ENCODE measurements at places on chromosomes 1 and 21.
A peak's percentile ranks its signal among the peaks of the same experiment; 100 is the strongest.

GRCh38 chr21:39003982-39004633 lies 179.1 kb downstream of the PSMG1 start:
- no peak for DNase-seq

GRCh38 chr1:170594066-170594626 lies 62.2 kb downstream of the GORAB start:
- no peak for DNase-seq

GRCh38 chr1:46039571-46040052 lies 92.8 kb downstream of the PIK3R3 start:
- no peak for DNase-seq

DNA sequence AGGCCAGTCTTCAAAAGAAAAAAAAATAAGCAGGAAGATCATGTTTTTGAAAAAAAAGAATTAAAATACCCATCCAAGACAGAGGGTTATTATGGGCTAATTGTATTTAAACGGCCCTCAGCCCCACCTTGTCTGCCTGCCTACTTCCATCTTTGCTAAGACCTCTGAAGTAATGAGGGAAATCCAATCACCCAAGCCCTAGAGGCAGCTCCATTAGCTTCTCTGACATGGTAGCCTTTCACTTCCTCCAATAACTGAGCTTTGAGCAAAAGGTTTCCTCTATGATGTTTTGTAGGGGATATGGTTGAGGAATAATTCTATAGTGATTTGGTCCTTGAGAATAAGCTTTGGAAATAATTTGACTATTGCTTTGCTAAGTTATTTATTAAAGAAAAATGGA lies 178.2 kb upstream of the SGIP1 start:
- no peak for DNase-seq

DNA sequence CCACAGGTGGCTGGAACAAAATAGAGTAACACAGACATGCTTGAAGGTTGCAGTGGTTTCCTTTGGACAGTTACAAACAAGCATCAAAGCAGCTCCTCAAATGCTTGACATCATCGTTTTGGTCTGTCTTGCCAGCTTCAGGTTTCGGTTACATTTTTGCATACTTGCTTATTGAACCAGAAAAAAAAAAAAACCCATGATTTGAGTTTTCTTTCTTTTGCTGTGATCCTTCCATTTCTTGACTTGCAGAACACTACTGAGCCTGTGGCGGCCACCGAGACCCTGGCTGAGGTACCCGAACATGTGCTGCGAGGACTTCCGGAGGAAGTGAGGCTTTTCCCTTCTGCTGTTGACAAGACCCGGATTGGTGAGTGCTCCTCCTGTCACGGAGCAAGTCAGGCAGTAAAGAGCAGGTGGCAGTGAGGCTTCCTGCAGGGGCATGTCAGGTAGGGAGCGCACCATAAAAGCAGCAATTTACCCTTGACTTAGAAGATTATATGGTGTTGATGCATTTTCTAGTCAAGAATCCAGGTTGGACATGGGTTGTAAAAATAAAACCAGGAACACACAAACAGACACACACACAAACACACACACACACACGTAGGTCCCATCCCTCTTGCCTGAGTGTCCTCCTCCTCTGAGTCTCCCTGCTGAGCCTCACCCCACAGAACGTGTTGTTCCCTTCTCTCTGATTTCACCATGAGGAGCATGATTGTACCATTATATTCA lies 30.9 kb downstream of the PRDM2 start:
- DNase-seq: peak; percentile 35

GRCh38 chr1:9503001-9503675 lies 36.1 kb upstream of the SLC25A33 start:
- DNase-seq: no peak

GRCh38 chr1:79353224-79353623 lies 346.7 kb upstream of the ADGRL4 start:
- no peak for DNase-seq

DNA sequence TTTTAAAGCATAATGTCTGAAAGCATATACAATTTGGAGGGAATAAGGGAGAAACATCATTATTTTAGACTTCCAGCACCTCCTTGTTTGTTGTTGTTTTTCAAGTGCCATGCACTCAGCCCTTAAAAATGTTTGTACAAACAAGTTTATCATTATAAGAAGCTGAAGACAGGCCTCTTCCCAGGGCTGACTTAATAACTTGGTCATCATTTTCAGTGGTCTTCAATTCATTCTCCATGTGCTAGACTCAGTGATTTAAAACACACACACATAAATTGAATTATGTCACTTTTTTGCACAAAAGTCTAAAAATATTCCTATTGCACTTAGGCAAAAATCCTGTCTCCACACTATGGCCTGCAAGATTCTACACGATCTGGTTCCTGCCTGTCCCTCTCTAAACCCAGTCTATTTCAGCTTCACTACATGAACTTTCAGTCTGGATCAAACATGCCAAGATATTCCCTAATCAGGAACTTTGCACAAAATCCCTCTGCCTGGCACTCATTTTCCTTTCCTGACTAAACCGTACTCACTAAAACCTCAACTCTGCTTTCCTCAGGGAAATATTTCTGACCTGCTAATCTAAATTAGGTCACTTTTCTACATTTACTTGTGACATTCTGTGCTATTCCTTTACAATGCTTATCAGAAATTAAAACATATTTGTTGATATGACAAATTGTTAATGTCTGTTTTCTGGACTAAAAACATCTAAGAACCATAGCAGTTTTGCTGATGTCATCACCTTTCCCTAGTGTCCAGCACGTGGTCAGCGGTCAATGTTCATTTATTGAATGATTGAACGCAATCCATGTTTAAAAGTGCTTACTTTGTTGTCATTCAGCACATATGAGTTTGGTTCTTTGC lies 14.8 kb upstream of the GBP5 start:
- DNase-seq: no peak

GRCh38 chr1:30379684-30380624 lies 343.4 kb downstream of the MATN1 start:
- peak; percentile 73 for DNase-seq

- DNase-seq: no peak
Measured at GRCh38 chr1:18541046-18541795, 60.5 kb downstream of the KLHDC7A start.

DNA sequence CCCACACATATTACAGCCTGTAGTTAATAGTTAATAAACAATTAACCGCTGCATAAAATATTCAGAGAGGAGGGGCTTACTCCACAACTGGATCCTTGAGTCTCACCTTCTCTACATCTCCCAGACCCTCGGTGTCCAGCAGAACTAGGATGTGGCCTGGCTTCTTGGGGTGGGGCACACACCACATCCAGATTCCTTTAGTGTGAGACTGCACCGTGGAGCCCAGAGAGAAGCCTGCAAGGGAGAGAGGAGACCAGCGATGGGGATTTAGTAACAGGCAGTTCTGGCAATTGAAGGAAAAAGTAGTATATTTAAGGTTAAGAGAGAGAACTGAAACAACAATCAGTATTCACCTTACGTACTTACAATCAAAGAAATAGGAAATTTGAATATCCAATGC lies 4.9 kb downstream of the GBP1 start:
- no peak for DNase-seq

Measured in NCI-H526 treated with DMSO at 0.1 percent for 48 hours (cell line).